ENCODE measurements at places on chromosomes 1 and 21. TPM values are rescaled to one million over a fixed set of nuclear protein-coding genes. Genes with fewer than 3 reads are reported as not detected.

SAMSN1 gene
- polyA plus RNA-seq: 1.4 TPM

SPATA45 gene
- 0.97 TPM for polyA plus RNA-seq

ALX3 gene
- not detected for polyA plus RNA-seq

SLAMF7 gene
- 1.3 TPM for polyA plus RNA-seq

C1orf146 gene
- polyA plus RNA-seq: not detected

CTTNBP2NL gene
- 37.2 TPM for polyA plus RNA-seq

SPATA21 gene
- polyA plus RNA-seq: 0.50 TPM

RIPPLY3 gene
- 1.4 TPM for polyA plus RNA-seq

KRTAP19-1 gene
- not detected for polyA plus RNA-seq

DNA sequence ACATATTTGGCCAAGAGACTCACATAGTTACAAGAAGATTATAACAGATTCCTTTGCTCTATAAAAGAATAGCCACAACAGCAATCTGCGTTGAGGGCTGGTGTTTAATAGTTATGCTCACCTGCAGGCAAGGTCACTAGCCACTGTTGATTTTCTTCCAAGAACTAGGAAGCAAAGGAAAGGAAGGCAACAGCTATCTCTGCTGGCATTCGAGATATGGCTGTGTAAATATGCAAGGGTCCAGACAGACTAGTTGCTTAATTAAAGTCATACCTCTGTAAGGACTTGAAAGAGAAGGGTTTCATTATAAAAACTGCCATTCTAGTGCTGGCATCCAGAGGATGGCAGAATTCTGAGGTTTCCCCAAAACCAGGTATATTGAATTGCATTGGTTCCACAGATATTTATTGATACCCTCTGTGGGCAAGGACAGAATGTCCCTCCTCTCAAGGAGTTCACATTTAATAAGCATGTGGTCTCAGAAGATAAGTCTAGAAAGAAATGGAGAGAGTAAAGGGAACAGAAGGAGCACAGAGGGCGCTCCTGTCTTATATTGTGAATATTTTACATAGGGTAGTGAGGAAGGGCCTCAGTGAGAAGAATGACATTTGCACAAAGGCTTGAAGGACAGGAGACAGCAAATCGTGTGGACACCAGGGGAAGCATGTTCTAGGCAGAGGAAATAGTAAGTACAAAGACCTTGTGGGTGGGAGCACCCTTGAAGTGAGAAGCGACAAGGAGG is 23.6 kb upstream of the PLEKHA6 start:
- DNase-seq: no peak

- no peak for DNase-seq
Observed at GRCh38 chr1:29800120-29800519, 563.8 kb downstream of the PTPRU start.

- no peak for DNase-seq
Observed at GRCh38 chr1:177311111-177311510, 140.4 kb downstream of the BRINP2 start.

DNA sequence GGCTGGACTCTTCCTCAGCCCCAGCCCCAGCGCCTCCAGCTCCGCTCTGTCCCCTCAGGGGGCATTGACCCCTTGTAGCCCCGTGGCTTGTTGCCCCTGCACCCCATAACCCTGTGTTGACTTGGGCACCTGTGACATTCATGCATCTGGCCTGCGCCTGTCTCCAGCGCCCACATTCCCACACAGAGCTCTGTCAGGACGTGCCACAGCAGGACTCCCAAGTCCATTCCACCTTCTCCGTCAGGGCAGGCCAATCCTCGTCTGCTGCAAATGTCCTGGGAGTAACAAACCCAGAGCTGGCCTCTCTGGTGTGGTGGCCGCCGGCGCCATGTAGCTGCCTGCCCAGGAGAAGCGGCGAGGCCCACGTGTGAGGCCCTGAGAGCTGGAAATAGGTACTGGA is 60.6 kb downstream of the AGPAT3 start:
- DNase-seq: no peak

- no peak for DNase-seq
Observed at GRCh38 chr1:161391611-161392010, 23.9 kb upstream of the CFAP126 start.

DNA sequence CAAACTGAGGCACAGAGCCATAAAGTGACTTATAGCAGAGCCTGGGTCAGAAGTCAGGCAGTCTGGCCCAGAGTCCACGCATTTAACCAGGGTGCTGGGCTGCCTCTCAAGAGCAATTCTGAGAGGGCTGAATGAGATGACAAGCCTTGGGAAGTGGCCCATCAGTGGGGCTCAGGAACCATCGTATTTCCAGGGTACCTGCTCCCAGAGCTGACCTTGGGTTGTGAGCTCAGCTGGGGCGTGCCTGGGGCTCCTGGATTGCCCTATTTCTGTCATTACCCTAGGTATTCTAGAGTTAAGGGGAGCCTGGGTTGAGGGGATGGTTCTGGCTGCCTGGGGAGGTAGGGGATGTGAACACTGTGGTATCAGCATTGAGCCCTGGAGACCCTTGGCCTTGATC is 49.4 kb downstream of the LGR6 start:
- DNase-seq: no peak

DNA sequence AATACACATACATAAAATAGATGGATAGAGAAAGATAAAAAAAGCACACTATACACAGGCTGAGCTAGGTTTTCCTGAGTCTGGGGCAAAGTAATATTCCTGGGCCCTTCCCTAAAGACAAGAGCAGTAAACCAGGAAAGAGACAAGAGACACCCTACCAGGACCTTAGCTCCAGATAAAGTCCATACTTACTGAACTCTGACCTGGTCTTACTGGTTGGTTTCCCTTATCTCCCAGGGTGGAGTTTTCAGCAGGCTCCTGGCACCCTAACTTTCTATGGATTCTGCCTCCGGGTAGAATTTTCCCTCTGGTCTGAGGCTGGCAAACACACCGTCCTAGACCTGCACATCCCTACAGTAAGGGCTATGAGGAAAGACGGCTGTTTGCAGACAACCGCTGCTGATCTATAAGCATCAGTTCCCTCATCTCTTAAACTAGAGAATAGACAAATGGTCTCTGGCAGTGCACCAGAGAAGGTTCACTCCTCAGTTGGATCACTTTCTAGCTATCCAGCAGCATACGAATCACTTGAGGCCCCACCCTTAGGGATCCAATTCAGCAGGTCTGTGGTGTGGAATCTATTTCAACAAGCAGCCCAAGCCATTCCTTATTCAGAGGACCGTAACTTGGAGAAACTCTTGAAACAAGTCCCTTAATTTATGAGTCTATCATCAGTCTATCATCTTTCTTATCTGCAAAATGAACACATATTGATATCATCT is 52.0 kb downstream of the ARHGEF11 start:
- DNase-seq: no peak

GRCh38 chr1:172906778-172907592 is 143.8 kb downstream of the TNFSF18 start:
- no peak for DNase-seq

- DNase-seq: no peak
Observed at GRCh38 chr1:190864013-190864641, 386.5 kb upstream of the BRINP3 start.

DNA sequence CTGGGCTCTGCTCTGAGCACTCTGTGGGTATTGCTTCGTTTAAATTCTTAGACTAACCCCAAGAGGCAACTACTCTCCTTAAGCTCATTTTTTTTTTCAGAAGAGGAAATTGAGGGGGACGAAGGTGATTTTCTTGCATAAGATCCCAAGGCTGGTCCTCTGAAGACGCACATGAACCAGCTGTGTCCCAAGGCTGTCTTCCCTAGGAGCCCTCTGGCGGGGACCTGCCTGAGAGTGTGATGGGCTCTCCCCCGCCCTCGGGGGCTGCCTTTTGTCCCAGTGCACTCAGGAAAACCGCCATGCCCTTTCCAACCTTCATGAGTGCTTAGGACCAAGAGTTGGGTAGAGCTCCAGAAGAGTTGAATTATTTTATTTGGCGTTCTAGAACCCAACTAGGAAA is 21.7 kb downstream of the UMODL1 start:
- DNase-seq: no peak

DNA sequence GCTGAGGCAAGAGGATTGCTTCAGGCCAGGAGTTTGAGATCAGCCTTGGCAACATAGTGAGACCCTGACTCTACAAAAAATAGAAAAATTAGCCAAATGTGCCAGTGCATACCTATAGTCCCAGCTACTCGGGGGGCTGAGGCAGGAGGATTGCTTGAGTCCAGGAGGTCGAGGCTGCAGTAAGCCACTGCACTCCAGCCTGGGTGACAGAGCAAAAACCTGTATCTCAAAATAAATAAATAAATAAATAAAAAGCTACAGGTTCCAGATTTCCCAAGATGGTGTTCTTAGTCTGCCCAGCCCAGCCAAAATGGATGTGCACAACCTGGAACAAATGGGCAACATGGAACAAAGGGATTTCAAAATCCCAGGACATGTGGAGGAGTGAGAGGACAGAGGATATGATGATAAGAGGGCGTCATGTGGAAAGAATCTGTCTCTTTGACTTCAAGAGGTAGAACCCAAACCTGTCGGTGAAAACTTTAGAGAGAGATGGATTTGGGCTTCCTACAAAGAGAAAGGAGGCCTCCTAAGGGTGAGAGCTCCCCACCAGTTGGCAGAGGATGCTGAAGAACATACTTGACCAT is 3.2 kb downstream of the EDARADD start:
- no peak for DNase-seq

- no peak for DNase-seq
Observed at GRCh38 chr1:185741551-185741950, 7.4 kb downstream of the HMCN1 start.

GRCh38 chr21:34558166-34558565 is 46.2 kb upstream of the KCNE1 start:
- DNase-seq: no peak

GRCh38 chr1:236920286-236920894 is 83.9 kb downstream of the MT1HL1 start:
- DNase-seq: no peak

DNA sequence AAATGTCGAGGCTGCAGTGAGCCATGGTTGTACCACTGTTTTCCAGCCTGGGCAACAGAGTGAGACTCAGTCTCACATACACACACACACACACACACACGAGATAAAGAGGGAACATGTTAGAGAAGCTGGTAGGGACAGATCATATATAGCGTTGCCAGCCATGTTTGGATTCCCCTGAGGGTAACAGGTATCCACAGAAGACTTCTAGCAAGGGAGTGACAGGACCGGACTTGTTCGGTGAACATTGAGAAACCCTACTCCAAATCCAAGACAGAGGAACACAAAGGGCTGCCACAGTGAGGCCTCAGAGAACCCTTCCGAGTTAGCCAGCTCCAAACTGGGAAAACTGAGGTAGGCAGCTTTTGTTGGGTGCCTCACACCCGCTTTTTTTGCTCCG is 3.7 kb upstream of the SARS1 start:
- no peak for DNase-seq

GRCh38 chr21:41509733-41510132 is 1.8 kb upstream of the TMPRSS2 start:
- DNase-seq: no peak

DNA sequence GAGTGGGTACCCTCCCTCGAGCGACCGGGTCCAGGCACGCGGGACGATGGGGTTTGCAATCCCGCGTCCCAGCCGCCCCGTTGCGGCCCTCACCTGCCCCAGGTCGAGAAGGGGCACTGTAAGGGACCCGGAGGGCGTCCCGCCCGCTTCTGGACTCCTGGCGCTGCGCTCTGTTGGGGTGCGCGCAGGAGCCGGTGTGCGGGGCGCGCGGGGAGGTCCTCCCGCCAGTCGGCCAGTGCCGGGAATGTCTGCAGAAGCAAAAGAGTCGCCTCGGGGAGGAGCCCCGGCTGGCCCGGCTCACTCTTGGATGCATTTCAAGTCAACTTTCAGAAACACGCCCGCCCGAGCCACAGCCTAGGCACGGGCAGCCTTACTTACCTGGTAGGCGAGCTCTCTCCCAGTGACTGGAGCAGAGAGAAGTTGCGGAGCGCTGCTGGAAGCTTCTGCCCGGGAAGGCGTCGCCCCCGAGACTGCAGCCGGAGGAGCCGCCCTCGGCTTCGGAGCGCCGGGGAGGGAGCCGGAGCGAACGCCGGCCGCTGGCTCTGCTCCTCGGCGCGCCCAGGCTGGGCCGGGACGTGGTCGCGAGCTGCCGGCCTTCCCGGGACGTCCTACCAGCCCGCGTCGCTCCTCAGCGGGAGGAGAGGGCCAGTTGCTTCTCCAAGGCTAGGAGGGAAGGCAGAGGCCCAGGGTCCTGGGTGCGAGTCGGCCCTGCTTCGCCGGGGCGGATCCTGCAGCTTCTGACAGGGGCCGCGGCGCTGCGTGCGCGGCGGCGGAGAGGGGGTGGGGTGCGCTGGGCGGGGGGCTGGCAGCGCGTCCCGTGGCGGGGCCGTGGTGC is at the start of gene LMX1A:
Gene LMX1A (minus strand): TSS at position 739 of the 835 bp plus-strand sequence. CDS start 1,156 bp downstream, outside the sequence.
- no peak for DNase-seq

DNA sequence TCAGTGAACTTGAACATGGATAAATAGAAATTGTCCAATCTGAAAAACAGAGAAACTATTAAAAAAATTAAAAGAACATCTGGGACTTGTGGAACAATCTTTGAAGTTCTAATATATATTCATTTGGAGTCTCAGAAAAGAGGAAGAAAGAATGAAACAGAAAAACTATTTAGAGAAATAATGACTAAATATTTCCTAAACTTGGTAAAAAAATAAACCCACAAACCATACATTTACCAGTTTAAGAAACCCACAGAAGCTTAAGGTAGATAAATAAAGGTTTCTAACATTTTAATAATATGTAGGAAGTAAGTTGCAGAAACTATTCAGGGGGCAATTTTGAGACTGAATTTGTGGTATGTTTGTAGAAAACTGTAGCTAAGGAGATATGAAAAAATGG is 437.8 kb downstream of the PTBP2 start:
- no peak for DNase-seq

- DNase-seq: no peak
Observed at GRCh38 chr1:31725777-31726535, 22.1 kb upstream of the COL16A1 start.

GRCh38 chr21:15005391-15005790 is 59.4 kb downstream of the NRIP1 start:
- DNase-seq: no peak

DNA sequence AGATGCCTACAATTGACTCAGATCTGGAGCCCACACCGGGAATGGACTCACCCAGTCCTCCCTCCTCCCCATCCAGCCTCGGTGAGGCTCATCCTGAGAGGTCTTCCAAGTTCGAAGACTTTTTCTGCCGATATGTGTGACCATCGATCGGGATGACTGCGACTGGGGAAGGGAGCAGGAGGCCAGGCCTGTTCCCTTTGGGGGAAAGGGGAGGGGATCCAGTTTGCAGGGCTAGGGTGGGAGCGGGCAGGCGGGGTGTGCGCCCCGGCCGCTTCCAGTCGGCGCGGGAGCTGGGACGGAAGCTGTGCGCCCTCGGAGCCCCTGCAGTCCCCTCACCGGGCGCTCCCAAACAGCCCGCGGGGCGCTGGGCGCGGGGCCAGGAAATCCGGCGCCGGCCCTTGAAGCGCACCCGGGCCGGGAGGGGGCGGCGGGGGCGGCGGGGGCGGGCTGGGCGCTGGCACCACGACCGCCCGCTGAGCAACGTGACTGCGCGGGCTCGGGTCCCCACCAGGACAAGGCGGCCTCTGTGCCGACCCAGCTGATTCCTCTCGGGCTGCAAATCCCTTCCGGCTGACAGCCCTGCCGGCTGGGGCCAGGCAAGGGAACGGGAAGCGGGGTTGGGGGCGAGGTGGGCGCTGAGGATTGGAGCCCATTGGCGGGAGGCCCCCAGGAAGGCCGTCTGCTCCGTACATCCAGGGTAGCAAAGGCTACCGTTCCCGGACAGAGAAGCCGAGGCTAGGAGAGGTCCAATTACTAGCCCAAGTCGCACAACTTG is 103.9 kb downstream of the EBNA1BP2 start:
- DNase-seq: peak; percentile 66
